NCI-H446 (cell line): ENCODE measurements at places on chromosomes 2 and 18.

- DNase-seq, result no peak
These were observed 172.0 kb downstream of the ATAD2B start for GRCh38 chr2:23754970-23755369.

DNA sequence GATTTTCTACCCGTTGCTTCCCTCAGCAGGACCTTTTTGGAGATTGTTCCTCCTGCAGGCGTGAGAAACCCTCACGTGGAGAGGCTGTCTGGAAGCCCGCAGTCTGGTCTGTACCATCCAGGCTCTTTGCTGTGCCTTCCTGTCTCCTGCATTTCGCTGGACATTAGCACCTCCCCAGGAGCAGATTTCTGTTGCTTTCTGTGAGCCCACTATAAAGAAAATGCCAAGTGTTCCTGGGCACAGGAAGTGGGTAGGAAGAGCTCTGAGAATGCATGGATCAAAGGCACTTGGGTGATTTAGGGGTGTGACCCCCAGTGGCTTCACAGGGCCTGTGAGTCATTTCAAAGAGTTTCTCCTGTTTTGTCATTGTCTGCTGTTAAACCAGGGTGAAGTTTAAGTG is 27.3 kb downstream of the SPTBN1 start:
- DNase-seq, result no peak

DNA sequence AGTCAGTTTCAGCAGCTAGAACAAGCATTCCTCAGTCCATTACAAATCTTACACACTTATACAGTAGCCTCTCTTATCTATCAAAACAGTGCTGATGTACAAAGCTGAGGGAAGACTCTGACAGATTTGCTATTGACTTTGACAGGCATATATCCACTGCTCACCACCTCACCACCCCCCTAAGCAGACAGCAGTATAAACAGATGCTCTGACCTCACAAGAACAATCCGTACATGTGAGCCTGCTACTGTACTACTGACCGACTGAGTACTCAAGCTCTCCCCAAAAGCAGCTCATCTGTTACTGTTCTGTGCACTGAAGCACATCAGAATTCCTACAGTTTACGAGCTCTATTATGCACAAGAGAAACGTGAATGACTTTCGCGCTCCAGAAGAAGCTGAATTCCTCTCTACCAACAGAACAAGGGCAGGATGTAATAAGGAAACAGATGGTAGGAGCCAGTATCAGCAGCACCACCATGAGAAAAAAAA is 95.6 kb upstream of the PDE1A start:
- peak; percentile 90 for DNase-seq

- DNase-seq, result no peak
These were observed 44.0 kb downstream of the MAL start for GRCh38 chr2:95069465-95069864.

DNA sequence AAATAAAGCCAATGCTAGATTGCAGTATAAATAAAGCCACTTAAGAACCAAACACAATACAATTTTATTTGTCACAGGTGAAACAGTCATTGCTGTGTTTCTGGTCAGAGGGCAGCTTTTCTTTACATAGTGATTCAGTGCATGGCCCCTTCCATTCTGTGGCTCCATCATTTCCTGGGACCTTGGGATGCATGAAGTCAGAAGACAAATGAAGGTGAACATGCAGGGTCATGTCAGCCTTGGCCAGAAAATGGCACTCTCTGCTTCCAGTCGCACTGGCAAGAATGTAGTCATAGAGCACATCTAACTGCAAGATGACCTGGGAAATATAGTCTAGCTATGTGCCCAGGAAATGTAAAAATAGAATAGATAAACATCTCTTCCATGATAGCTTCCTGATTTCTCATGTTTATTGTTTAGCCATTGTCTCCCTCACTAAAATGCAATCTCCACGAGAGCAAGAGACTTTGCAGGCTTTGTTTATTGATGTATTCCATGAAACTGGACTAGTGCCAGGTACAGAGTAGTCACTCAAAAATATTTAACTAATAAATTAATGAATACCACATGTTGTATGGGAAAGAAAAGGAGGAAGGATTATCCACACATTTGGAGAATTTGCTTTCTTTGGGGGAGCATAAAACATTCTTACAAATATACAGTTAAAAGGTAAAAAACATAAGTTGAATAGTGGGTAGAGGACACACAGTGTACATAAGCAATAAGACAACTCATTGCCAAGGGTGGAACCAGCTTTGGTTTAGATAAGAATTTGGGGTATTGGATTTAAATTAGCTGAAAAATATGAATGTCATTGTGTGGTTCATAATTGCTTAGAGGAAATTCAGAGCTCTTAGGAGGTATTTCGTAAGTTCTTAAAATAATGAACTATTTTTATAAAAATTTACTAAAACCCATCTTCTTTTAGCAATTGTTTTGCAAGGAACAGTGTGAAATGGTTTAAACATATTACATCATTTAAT is 343.8 kb downstream of the PID1 start:
- DNase-seq, result no peak

GRCh38 chr2:212359425-212360067 is 179.1 kb downstream of the ERBB4 start:
- DNase-seq, result no peak

GRCh38 chr2:233852056-233852455 is 2.3 kb downstream of the HJURP start:
- no peak for DNase-seq

DNA sequence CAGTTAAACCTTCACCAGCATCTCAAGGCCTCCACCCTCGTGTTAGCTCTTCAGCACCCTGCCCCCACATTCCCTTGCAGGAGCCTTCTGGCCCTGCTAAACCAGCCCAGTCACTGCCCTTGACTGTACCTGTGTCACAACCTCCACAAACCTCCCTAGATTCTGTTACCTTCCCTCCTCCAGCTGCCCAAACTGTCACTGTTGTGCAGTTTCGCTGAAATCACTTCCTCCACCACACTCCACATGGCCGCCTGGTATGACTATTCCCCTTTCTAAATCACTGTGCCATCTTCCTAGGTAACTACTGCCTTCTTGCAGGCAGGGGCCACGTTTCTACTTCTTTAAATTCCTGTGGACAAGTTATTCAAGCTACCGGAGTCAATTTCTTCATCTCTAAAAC is 160.2 kb downstream of the GALNT14 start:
- DNase-seq, result no peak

DNA sequence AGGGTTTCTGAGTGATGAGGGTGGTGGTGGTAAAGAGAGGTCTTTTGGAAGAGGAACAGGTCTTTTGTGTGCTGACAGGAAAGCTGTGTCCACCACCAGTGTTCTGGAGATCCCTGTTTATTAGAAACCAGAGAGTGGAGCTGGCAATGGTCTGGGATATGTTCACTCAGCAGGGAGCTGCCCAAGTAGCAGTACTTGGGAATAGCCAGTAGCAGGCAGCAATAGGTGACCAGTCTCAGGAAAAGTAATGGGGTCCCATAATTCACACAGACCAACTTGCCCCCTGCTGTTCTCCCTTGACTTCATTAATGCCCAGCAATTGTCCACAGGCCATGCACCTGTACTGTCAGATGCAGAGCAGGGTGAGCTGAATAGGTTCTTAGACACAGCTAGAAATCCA is 1.8 kb downstream of the TSPYL6 start:
- DNase-seq, result no peak

DNA sequence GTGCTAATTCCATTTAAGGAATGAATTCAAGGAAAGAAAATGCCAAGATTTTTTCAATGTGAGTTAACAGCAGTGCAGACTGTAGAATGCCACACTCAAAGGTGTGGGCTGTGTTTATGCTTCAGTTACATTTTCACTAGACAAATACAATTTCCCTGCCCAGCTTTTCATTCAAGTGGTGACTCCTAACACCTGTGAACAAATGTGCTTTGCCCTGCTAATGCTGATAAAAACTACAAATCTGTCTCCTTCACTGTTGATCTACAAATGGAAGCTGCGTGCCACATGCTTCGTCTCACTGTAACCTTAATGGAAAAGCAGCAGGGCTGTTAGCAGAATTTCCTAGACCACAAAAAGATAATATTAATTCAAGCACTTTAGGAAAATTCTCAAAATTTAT is 19.8 kb upstream of the TCF4 start:
- no peak for DNase-seq
